ENCODE measurements at places on chromosomes 5 and 9.

DNA sequence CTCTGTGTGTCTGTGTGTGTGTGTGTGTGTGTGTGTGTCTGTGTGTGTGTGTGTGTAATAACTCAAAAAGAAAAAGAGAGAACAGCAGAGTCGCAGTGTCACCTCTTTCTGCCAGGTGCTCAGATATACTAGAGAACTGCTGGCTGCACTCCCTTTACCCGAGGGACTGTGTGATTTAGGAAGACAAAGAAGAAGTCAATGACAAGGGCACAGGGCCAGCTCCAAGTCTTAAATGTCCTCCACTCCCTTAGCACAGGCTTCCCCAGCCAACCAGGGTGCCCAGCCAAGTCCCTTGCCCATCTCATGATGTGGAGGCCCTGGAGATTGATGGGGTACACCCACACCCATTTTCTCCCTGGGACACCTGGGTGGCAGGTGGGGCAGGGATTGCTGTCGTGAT is 8.7 kb downstream of the CCNJL start:
- no peak for DNase-seq

DNA sequence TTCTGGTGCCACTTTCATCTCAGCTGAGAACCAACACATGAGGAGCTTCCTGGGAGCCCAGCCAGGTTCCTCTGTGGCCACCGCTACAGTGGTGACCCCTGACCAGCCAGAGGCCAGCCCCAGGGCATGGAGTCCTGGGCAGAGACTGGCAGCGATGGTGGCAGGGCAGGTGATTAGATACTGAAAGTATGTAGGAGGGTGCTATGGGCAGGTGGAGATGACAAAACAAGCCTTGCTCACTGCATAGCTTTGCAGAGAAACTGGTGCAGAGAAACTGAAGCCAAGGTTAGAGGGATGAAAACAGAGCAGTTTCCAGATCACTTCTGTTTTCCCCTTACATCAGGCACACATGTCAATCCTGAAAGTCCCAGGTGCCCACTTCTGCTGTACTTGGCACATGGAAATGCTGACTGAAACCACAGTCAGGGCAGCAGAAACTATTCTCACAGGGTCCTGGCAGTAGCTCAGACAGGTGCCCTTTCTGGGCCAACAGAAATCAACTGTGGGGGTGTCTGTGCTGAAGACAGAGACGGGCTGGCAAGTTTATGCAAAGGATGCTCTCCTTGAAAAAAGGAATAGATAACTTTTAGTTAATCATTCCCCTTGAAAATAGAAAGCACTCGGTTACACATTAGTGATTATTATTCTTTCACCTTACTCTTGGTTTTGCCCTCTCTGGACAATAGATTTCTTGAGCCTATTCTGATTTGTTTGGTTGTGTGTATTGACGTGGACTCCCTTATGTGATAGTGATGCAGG is 90.3 kb downstream of the ANKRD55 start:
- DNase-seq, result no peak

GRCh38 chr5:148989567-148989966 is 73.3 kb downstream of the SH3TC2 start:
- no peak for DNase-seq

DNA sequence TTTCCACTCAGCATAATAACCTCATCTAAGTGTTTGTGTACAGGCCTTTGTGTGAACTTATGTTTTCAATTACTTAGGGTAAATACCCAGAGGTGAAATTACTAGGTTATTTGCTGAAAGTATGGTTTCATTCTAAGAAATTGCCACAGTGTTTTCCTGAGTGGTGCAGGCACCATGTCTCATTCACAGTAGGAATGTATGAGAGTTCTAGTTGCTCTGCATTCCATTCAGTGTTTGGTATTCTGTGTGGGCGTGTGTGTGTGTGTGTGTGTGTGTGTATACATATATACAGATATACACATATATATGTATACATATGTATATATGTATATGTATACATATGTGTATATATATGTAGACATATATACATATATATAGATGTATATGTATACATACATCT is 8.8 kb upstream of the SVEP1 start:
- DNase-seq, result no peak

DNA sequence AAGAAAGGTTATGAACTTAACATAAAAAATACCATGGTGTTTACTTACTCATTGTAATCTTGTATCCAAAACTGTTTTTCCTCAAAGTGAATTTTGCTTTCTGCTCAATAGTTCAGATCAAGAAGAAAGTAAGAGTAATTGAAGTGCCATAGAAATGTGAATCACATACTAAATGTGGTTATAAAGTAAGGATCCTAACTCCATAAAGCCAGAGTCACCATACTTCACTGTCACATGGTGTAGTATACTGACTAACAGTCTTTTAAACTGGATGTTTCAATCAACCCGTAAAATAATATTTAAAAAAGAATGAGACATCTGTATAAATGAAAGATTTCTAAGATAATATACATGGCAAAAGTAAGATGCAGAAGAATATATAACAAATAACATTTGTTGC is 72.1 kb downstream of the NIPBL start:
- DNase-seq, result no peak

DNA sequence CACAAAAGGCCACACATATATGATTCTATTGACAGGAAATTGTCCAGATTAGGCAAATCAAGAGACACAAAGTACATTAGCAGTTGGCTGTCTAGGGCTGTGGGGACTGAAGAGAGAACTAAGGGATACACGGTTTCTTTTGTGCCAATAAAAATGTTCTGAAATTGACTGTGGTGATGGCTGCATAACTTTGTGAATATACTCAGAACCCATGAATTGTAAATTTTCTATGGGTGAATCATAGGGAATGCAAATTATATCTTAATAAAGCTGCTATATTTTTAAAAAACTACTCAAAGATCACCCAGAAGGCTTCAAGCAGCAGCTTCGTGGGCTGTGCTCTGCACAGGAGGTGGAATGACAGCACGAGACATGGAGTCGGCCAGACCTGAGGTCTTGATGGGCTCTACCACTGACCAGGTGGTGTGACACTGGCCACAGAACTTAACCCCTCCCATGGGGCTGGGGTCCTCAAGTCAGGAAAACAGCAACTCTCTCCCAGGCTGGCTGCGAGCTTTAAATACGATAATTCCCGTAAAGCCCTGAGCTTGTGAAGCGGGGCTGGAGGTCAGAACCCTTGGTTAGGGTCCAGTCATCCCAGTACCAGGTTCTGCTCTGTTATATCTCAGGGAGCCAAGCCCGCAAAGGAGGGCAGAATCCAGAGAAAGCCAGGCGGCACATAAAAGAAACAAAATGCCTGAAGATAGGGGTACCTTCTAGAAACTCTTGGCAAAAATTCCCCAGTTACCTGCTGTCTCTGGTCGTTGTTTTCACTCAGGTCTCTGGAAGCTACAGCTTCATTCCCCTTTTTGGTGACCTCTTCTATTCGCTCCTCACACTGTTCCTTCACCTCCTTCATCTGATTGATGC is 59.1 kb downstream of the GOLM1 start:
- DNase-seq, result no peak

- no peak for DNase-seq
Observed at GRCh38 chr5:88886252-88886651, 3.3 kb upstream of the MEF2C start.

GRCh38 chr5:170560938-170561337 is 57.1 kb downstream of the KCNIP1 start:
- DNase-seq, result no peak

GRCh38 chr9:91197232-91198181 is 164.2 kb downstream of the AUH start:
- no peak for DNase-seq

- no peak for DNase-seq
Observed at GRCh38 chr5:171952021-171952420, 54.4 kb downstream of the FBXW11 start.

GRCh38 chr5:141491323-141492167 is 2.7 kb downstream of the PCDHGC5 start:
- DNase-seq, result no peak

DNA sequence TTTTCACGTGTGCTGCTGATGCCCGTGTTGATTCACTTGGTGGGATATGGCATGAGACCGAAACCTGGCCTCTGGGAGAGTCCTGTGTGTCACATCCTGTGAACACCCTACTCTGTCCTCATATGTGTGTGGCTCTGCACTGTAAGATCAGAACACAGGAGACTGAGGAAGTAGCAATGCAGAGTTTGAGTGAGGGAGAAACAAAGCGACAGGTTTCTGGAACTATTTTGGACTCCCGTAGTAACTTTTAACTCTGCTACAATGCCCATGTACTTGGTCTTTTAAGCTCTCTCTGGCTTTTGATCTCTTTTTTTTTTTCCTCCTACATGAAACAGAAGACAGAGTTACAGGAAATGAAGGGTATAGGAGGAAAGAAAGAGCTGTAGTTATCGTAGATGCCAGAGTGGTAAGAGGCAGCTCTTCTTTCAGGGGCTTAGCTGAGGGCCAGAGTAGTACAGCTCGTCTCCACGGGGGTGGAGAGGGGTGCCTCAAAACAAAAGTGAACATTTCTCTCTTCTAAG is 26.6 kb downstream of the GRAMD2B start:
- peak; percentile 39 for DNase-seq

DNA sequence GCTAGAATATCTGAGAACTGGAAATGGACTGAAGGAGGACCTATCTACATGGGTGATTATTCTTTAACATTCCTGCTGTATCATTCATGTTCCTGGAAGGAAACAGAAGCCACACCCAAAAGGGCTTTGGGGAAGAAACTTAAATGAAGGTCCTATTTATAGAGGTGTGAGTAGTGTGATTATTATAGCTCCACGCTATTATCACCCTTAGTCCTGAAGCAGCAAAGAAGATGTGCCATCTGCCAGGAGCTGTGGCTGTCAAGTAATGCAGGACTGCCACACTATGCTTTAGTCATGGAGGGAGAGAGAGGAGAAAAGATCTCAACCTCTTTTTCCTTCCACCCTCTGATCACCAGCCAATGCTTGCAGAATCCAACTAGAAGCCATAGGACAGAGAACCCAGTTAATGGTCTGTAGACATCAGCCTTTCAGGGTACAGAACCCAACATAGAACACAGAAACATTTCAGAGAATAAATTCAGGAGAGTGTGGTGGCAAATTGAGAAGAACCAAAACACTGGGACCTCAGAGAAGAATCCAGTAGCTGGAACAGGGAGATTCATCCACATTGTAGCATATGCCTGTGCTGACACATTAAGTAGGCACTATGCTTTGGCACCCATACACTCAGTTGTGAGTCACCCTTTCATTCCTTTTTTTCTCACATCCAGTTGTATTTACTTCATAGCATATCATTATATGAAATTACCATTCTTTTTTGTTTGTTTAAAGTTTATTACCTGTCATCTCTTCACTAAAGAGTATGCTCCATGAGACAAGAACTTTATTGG is 21.0 kb upstream of the RNF180 start:
- DNase-seq, result no peak

GRCh38 chr9:137299203-137299565 is 2.9 kb downstream of the NRARP start:
- no peak for DNase-seq

DNA sequence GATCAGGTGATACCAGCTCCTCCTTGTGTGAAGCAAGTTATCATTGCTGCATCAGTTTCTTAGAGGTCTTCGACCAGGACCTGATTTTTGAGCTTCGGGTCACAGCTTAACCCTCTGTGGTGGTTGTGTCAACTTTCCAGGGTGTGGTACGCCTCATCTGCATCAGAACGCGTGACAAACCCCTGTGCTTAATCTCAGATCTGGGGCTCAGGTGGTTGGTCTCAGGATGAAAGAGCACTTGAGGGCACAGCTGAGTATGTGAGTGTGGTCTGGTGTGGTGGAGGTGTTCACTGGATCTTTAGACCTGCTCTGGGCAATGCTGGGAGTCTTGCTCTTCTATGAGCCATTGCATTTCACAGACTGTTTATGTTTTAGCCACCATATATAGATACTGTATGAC is 64.1 kb downstream of the OSTF1 start:
- DNase-seq, result peak; percentile 19

- DNase-seq, result no peak
Observed at GRCh38 chr9:4967523-4967922, 17.5 kb upstream of the JAK2 start.

GRCh38 chr5:133899506-133899905 is 68.9 kb downstream of the C5orf15 start:
- no peak for DNase-seq

- no peak for DNase-seq
Observed at GRCh38 chr5:120055858-120056257, 408.2 kb upstream of the PRR16 start.
